ENCODE measurements at places on chromosomes 4 and X.

- DNase-seq: no peak
Observed at GRCh38 chr4:80685214-80685613, 345.3 kb upstream of the BMP3 start.

DNA sequence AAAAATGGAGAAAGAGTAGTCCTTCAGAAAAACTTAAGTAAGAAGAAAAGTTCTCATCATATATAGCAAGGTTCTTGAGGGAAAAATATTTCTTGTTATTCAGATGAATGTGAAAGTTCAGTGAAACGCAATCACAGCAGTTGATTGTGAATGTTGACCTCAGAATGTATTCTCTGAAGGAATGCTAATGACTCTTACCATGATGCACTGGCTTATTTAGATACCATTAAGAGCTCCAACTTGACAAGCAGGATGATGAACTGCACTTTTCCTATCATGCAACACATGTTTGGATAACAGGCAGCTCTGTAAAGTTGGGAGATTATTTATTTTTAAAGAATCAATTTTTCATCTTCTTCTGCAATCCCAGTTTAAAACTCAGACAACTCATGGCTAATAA lies 115.5 kb upstream of the MYOZ2 start:
- no peak for DNase-seq

GRCh38 chrX:64338296-64338695 lies 57.0 kb downstream of the MTMR8 start:
- no peak for DNase-seq

DNA sequence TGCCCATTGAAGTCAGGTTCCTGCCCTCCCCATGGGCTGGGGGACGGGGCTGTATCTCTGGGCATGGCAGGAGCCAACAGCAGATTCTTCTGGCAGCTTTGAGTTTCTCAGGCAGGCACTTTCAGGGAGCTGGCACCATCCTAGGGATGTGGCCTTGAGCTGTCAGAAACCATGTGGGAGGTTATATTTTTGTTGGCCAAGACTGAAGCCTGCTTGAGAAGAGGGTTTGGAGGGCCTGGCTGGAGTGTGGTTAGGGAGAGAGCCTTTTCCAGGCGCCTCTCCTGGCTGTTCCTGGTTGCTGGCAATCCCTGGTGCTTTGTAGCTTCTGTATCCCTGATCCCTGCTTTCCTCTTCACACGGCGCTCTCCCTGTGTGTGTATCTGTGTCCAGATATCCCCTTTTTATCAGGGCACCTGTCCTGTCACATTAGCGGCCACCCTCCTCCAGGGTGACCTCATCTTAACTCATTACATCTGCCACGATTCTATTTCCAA lies 30.6 kb upstream of the SORCS2 start:
- DNase-seq: peak; percentile 58

GRCh38 chr4:37827030-37827685 lies 672 bp downstream of the PGM2 start:
- peak; percentile 35 for DNase-seq

- no peak for DNase-seq
Observed at GRCh38 chr4:8351931-8352367, 82.4 kb downstream of the HTRA3 start.

DNA sequence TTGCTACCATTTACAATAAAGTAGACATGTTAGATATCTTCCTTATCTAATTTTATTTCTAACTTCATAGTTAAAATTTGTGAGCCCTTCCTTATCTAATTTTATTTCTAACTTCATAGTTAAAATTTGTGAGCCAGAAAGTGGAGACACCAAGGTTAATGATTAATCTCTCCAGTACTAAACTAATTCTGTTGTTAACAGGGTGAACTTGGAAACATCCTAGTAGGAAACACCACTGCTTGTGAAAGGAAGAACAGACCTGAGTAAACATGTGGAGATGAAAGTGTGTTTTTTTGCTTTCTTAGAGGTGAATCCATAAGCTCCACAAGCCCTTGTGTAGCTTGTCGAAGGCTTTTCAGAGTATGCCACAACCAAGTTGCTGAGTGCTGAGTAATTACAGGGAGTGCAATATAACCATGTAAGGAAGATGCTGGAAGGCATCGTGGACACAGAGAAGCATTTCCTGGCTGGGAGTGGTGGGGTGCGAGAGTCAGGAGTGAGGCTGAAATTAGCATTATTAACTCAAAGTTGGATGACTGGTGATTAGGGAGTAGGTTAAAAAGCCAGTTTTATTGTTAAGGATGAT lies 118.6 kb upstream of the NEIL3 start:
- peak; percentile 44 for DNase-seq

- DNase-seq: no peak
Observed at GRCh38 chr4:134365852-134366251, 164.3 kb upstream of the PABPC4L start.

- no peak for DNase-seq
Observed at GRCh38 chrX:140099221-140099620, 133.9 kb upstream of the CXorf66 start.

GRCh38 chr4:124977045-124977444 lies 264.5 kb upstream of the ANKRD50 start:
- no peak for DNase-seq

GRCh38 chr4:76689145-76689817 lies 208.7 kb downstream of the SOWAHB start:
- DNase-seq: peak; percentile 87

DNA sequence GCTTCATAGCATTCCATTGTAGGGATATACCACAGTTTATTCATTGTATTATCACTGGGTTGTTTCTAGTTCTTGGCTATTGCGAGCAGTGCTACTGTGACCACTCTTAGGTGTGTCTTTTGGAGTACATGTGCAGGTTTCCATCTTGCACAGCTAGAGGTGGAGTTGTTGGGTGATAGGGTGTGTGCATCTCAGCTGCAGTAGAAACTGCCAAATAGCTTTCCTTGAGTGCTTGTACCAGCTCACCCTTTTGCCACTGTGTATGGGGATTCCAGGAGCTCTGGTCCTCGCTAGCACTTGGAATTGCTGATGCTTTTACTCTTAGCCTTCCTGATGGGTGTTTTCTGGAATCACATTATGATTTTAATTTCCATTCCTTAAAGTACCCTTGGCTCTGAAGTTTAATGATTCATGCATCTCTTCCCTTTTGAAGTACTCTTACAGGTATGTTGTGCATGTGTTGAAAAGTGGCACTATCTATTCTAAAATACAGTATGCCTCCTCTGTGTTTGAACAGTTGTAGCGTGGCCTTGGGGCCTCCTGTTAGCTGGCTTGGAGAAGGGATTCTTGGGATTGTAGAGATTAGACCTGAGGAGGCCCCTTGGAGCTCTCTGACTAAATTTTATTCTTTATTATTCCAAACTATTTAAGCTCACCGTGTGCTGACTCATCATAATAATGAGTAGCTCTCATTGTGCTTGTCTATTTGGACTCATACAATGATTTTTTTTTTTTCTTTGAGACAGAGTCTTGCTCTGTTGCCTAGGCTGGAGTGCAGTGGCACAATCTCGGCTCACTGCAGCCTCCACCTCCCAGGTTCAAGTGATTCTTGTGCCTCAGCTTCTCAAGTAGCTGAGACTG lies 38.4 kb downstream of the HTT start:
- no peak for DNase-seq

DNA sequence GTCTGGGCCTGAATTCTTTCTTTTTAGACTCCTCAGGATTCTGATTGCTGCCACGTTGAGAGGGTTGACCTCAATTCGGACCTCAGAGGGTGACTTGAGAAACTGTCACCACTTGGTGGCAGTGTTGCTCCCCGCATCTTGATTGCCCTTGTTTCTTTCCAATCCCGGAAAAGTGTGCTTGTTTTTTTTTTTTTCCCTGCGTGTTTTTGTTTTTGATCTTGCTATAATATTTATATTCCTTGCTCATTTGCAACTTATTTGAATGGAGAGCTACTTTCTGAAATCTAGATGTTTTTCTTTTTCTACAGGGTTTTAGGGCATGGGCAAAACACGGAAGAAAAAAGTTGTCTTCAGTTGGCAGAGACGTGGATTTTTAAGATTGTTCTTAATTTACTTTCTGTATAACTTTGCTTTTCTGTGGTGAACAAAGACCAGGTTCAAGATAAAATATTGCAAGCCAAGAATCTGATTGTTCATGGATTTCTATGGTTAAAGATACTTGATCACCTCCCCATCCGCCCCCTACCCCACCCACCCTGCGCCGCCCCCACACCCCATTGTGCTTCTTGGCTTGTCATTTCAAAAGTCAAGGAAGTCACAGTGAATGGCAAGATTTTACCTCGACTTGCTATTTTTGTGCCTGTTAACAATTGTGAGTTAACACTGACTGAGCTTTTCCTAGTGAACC lies 102.0 kb downstream of the PTTG2 start:
- peak; percentile 82 for DNase-seq

GRCh38 chrX:2679534-2680485 lies 11.3 kb upstream of the CD99 start:
- no peak for DNase-seq

DNA sequence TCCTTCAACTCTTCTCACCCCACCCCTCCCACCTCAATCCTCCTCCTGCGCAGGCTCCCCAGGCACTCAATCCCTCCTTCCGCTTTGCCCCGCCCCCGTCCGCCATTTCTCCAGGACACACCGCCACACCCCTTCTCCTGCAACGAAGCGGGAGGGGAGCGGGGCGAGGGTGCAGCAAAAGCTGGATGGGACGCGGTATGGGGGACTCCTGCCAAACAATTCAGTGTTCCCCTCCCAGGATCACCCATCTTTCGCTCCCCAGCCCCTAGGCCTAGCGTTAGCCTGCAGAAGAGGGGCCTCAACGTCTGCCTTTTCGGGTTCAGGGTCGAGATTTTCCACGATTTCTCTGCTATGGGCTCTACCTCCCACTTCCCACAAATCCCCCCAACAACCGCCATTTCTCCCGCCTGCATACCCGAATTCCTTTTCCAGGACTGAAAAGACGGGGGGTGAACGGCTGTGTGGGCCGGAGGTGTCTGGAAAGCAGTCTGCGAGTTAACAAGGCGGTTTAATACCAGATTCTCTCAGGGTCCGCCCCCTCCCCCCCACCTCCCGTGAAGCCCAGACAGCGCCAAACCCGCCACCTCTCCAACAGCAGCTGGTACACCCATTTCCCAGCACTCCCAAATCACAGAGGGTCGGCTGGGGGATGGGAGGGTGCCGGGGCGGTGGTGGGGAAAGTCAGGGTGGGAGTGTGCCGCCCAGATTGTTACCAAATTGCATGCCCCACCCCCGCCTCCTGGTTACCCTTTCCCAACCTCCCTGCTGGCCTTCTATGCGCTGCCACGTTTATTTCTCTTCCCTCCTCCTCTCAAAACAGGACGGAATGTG lies 774 bp downstream of the ARMCX2 start:
- peak; percentile 86 for DNase-seq

DNA sequence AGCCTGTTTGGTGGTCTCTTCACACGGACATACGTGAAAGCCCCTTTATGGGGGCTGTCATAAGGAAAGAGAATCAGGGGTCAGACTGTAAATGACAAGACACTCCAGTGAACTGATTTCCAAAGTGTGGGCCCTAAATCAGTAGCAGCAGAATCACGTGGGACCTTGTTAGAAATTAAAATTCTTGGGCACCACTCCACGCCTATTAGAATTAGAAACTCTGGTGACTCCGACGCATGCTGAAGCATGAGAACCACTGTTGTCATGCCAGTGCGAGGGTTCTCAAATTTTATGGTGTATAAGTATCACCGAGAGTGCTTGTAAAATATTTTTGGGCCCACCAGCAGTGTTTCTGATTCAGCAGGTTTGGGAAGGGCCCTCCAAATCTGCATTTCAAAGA lies 672.8 kb downstream of the DMD start:
- no peak for DNase-seq

DNA sequence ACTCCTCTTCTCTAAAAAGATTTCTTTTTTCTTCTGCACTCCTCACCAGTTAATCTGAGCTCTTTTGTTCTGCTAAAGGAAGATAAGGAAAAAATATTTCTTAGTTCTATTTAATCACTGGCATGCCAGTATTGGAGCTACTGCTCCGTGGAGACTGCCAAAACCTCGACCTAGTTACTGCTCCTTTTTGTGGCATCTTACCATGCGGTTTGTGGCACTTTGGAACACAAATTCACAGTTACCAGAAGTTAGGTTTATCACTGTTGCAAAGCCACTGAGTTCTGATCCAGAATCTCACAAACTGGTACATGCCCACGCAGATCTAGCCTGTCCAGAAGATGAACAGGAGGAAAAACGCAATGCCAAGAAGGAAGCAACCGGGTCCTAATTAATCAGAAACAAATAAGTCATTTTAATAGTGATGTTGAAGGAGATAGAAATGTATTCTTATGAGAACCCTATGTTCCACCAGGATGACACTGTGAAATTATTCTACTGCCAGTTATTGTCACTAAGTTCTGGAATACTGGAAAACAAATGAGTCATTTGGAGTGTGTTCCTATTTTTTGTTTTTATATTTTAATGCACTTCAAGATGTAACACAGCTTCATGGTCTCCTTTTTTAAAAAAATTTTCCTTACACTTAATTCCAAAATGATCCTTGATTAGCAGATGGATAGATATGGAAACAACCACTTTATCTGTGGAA lies 106.7 kb upstream of the GK2 start:
- no peak for DNase-seq

DNA sequence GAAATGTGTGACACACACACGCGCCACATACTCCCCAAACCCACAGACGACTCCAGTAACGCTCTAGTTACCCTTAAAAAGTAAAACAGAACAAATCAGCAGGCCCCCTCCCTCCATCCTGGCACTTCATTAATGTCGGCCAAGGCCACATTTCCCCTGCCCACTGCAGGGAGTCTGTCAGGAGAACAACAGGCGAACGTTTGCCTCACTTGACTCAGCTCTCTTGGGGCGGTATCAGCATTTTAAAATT lies 671 bp upstream of the FHIP1A start:
- no peak for DNase-seq

DNA sequence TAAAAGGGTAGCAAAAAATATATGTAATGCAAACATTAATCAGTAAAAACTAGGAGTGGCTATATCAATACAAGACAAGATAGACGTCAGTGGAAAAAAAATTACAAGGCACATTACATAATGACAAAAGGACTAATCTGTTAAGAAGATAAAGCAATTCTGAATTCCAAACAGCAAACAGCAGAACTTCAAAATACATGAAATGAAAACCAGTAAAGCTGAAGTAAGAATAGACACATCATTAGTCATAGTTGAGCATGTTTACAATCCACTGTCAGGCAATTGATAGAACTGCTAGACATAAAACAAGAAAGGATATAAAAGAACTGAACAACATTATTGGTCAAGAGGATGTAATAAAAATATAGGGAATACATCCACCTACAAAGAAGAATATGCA lies 12.2 kb downstream of the SULT1B1 start:
- DNase-seq: no peak

- no peak for DNase-seq
Observed at GRCh38 chr4:173652283-173652931, 122.4 kb upstream of the HAND2 start.

GRCh38 chrX:40104630-40104984 lies 6.8 kb upstream of the BCOR start:
- DNase-seq: peak; percentile 67

DNA sequence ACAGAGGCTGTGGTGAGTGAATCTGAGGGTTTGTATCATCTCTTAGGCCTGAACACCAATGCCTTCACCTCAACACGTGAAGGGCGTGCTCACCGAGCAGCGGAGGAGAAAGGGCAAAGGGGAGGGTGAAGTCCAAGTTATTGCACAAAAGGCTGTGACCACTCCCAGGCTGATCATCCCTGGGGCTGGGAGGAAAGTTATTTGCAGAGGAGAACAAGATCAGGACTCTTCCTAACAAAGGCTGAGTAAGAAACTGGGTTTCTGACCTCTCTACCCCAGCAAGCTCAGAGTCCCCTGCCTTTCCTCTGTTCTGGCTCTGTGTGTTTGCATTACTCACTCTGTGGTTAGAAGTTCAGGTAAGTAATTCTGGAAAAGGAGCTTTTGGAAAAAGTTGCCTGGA lies 366.3 kb upstream of the CXorf51A start:
- DNase-seq: no peak
